ENCODE measurements at places on chromosomes 7 and 10.

- no peak for DNase-seq
Measured at GRCh38 chr7:48035967-48036478, 680 bp downstream of the C7orf57 start.

- DNase-seq, result no peak
Measured at GRCh38 chr10:15462253-15462897, 91.3 kb upstream of the FAM171A1 start.

DNA sequence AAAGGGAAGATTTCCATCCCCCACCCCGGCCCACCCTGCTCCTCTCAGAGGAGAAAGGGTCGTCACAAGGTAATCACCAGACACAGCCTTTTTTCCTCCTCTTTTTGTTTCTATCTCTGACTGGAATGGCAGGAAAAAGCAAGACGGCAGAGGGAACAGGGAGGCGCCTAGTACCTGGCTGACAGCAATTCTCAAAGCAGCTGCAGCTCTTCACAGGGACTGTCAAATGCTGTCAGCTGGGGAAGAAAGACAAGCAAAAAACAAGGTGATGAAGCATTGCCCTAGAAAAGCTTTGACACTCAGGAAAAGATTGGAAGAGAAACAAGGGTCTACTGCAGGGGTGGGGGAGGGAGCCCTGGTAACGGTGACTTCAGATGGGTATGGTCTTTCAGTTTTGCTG is 52.7 kb downstream of the GNA12 start:
- DNase-seq, result no peak

DNA sequence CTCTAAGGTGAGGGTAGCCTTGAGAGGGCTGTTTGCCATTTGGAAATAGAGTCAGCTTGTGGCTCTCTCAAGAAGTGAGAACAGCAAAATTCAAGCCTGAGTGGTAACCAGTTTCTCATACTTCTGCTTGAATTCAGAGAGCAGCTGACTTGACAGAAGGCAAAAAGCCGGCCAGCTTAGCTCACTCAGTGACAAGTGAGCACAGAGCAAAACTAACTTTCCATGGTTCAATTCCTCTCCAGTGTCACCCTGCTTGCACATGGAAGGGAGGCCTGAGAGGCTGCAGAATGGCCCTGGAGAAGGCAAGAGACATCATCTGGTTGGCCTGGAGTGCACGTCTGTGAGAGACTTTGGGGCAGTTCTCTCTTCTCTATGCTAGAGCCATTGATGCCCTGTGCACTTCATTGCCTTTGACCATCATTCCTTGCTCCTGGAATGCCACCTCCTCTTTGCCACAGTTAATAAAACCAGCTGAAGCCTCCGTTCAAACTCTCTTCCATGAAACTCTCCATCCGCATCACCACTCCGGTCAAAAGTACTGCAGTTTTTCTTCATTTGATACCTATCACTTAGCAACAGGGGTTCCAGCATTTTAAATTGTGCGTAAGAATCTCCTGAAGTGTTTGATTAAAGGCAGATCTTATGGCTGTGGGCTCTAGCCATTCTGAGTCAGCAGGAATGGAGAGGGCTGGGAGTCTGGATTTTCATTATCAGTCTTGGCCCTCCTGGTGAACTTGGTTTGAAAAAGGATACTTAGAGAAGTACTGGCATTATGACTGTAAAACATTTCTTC is 69.8 kb upstream of the PIK3CG start:
- no peak for DNase-seq

- no peak for DNase-seq
Measured at GRCh38 chr10:129035052-129035827, 431.8 kb upstream of the MGMT start.

GRCh38 chr10:50362547-50363125 is 111.3 kb upstream of the ASAH2 start:
- DNase-seq, result peak; percentile 93

- DNase-seq, result no peak
Measured at GRCh38 chr10:89022734-89023133, 32.1 kb downstream of the FAS start.

- DNase-seq, result no peak
Measured at GRCh38 chr10:69374242-69374641, 42.5 kb downstream of the TACR2 start.

- DNase-seq, result no peak
Measured at GRCh38 chr7:55185941-55186609, 167.3 kb downstream of the EGFR start.

DNA sequence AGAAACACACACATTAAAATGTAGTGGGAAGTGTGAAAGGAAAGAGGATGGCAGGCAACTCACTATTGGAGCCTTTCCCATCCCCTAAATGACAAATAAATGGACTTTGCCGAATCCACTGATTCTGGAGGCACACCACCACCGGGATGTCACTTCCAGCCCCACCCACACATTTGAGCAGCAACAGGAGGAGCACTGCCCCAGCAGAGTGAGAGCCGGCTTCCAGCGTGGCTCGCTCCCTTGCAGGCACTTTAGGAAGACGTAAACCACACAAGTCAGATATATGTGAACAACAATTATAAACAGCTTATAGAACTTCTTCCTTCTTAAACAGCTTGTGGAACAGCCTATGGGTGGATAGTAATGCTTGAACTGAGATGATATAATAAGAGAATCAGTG is 191.0 kb downstream of the DGKI start:
- no peak for DNase-seq

- no peak for DNase-seq
Measured at GRCh38 chr7:88310956-88311674, 4.4 kb upstream of the STEAP4 start.

GRCh38 chr7:152660021-152660420 is 15.9 kb downstream of the XRCC2 start:
- DNase-seq, result no peak

DNA sequence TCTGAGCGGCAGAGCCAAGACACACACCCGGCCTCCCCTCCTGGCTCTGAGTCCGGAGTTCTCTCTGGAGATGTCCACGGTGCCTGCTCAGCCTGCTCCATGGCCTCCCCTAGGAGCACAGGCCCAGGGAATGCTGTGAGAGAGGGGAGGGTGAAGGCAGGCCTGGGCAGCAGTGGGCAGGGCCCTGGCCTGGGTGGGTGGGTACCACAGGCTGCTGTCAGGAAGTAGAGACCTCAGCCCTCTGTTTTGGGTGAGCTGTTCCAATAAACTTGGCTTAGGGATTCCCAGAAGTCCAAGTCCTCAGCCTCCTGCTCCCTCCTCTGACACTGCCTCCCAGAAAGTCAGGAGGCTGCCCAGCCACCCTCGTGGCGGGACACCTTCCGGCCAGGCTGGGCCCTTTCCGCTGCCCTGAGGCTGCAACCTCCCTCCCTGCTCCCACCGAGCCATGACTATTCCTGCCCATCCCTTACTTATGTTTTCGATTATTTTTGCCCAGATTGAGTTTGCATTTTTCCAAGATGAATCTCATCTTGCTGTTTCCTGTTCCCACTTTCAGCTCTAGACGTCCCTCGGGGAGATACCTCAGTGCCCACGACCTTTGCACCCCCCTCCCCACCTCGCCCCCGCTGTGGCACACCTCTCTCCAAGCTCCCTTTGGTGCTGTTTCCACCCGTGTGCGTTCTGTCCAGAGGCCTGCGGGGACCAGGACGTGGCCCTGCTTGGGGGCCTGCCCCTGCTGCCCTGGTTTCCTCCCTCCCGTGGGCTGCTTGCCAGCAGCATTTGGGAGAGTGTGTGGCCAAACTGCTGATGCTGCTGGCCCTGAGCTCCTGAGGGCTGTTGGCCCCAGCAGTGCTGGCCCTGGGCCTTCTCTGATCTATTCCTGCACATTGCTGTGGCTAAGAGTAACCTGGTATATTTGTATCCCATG is 5.8 kb upstream of the POLM start:
- no peak for DNase-seq

GRCh38 chr10:118742782-118743181 is 12.0 kb downstream of the CACUL1 start:
- no peak for DNase-seq

DNA sequence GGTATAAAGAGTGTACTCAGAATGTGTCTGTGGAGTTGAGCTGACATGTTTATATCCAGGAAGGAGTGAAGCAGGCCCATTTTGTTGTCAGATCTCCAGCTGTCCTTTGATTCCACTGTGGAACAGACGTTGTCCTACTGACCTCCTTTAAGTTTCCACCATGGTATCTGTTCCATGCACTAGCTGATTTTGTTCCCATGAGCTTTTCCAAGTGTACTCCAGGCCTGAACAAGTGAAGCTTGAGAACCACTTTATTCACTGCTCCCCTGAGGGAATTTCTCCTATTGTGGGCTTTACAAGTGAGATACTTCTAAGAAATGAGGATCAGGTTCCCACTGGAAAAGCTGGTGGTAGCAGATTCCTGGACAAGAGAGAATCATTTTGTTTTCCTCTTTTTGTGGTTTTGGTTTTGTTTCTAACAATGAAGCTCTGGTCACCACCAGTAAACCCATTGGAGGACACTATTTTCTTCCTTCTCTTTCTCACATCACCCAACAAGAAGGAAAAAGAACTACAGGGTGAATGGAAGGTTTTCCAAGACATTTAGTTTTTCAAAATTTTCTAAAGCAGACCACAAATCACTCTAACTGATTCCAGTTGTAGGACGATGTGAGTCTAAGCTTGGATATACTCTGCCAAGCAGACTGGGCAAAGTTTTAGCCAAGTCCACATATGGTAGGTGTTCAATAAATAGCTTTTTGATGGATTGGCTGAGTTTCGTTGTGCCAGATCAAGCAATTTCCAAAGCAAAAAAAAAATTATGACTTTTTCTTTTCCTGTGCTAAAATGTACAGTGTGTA is 144.2 kb downstream of the JCAD start:
- DNase-seq, result no peak

DNA sequence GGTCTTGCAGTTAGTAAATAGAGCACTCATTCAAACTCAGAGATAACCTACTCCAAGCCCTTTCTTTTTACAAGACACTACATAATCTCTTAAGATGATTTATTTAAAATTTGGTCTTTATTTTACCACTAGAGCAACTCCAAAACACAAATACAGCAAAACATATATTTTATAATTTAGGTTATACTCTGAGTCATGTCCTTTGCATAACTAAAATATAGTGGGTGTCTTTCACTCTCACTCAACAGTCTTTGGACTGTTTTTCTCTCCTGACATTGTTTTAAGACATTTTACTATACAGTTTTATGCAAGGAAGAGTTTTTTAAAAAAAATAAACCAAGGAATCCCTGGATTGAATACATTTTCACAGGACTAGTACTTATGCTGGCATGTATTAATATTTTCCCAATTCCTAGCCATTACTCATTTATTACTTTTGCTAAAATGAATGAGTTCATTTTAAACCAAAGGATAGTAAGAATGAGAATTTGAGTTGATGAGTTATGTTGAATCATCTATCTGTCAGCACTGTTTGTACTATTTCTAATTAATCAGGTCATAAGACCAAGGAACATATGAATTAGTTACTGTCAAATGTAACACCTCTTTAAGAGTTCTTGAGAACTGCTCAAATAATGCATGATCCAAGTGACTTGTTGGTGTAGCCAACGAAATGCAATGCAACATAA is 303.1 kb upstream of the FZD1 start:
- DNase-seq, result no peak

DNA sequence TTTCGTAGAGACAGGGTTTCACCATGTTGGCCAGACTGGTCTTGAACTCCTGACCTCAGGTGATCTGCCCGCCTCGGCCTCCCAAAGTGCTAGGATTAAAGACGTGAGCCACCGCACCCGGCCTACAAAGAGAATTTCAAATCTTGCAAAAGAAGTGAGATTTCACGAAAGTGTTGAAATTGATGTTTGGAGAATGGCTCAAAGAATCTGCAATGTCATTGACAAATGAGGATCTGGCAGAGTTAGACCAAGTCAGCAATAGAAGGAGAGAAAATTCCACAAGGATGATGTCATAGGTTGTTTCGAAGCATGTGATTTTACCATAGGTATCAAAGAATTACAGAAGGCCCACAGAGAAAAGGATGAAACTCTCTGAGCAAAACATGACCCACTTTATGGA is 71.7 kb downstream of the LYZL2 start:
- DNase-seq, result no peak

- DNase-seq, result no peak
Measured at GRCh38 chr7:102974366-102975236, 61.8 kb downstream of the LRRC17 start.

DNA sequence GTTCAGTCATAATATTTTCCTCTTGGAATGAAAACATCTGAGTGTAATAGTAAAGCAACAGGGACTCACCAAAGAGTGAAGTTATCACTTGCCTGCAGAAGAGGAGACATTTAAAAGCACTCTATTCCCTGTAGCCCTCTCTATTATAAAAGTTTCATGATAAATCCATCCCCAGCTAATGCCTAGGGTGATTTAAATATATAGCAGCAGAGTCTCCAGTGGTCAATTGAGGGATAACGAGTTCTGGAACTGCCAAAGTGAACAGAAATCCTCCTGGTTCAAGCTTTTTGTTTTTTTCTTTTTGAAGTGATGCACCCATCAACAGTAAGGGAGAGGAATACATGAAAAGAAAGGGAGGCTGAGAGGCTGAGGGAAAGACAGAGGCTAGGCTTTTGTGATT is 87.3 kb downstream of the EVX1 start:
- DNase-seq, result no peak

DNA sequence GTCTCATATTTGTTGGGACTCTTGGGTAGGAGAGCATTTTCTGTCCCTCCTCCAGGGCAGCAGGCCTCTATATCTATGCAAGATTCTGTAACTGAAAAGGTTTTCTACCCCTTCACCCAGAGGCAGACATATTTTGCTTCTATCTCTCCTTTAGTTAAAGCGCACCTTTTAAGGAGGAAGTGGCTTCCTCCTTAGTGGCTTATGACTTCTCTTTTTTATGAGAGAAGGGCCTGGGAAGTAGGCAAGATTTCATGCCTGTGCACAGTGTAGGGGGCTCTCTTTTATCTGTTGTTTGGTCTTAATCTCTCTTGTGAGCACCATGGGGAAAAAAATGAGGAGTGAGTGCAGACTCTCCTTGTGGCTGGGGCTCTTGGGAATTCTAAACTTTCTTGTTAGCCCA is 122.1 kb downstream of the LRMDA start:
- DNase-seq, result no peak

GRCh38 chr10:132302421-132303310 is 5.1 kb downstream of the STK32C start:
- no peak for DNase-seq

- no peak for DNase-seq
Measured at GRCh38 chr10:43084812-43085211, 7.9 kb downstream of the RET start.

GRCh38 chr7:144546782-144547181 is 143.3 kb upstream of the NOBOX start:
- no peak for DNase-seq

DNA sequence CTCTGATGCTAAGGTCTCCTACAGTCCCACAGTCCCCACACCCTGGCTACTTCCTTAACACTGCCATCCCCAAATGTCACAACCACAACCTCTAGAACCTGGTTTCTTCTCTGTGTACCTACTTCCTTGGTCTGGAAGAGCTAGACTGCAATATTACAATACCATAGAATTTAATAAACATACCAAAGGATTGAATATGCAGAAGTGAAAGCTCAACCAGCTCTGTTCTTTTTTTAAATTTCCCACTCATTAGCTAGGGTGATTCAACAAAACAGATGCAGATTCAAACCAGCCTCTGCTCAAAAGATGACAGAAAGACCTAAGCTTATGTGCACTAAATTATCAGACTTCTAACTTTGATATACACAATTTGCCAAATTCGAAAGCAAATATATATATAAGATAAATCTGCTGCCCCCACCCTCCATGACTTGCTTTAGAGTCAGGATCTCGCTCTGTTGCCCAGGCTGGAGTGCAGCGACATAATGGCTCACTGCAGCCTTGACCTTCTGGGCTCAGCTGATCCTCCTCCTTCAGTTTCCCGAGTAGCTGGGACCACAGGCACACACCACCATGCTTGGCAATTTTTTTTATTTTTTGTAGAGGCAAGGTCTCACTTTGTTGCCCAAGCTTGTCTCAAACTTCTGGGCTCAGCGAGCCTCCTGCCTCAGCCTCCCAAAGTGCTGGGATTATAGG is 212.6 kb downstream of the CHCHD3 start:
- DNase-seq, result no peak
